Left renal pelvis (tissue), 4 donors: ENCODE measurements at places on chromosomes 1 and 21.

DNA sequence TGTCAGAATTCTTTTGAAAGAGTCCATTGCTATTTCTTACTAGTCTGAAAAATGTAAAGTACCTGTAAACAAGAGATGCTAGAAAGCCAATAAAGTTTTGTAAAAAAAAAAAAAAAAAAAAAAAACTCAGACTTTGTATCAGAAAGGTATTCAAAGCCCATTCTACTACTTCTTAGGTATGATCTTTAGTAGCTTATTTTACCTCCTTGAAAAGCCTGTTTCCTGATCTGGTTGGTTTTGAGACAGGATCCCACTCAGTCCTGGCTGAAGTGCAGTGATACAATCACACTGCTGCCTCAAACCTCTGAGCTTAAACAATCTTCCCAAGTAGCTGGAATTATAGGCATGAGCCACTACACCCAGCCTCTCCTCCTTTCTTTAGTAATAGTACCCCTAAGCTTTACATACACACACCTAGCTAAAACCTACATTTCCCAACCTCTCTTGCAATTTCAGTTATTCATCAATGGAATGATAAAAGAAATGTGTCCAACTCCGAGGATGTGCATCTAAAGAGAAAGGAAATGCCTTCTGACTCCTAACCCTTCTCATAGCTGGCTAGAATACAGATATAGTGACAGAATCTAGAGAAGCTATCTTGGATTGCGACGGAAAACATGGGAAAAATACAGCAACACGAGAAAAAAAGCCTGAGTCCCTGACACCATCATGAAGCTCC, 30.6 kb downstream of the EPS15 start:
- DNase-seq: no peak

- no peak for DNase-seq
These were observed 15.1 kb downstream of the NRDC start for GRCh38 chr1:51863384-51863783.

DNA sequence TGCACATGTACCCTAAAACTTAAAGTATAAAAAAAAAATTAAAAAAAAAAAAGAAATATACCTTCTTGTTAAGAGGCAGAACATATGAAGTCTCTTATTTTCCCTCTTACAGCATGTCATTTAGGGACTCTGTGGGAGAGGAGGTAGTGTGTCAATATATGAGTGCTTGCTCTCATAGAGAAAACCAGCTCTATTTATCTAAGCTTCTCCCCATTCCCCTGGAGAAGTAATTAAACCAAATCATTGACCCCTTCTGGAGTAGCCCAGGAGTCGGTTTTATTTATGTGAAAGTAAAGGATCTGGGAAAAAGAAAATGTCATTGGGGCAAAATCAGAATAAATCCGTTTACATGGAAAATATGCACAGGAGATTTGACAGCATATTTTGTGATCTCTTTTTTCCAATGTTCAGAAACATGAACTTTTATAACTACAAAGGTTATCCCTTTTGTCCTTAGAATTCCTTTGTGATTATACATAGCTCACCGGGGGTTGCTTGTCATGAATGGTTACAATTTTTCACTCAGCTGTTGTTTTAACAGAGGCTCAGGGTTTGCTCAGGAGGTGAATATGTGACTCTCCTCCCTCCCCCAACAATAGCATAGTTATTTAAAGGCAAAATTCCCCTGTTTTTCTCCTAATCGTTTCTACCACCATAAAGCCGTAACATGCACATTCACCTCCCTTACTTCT, 114.5 kb upstream of the C1orf21 start:
- DNase-seq: no peak

- DNase-seq: no peak
These were observed 96.7 kb downstream of the ESRRG start for GRCh38 chr1:216626394-216627067.

- DNase-seq: no peak
These were observed 356.1 kb downstream of the LMO4 start for GRCh38 chr1:87684713-87685205.

- DNase-seq: no peak
These were observed 126.3 kb upstream of the TMPRSS2 start for GRCh38 chr21:41634211-41634694.

DNA sequence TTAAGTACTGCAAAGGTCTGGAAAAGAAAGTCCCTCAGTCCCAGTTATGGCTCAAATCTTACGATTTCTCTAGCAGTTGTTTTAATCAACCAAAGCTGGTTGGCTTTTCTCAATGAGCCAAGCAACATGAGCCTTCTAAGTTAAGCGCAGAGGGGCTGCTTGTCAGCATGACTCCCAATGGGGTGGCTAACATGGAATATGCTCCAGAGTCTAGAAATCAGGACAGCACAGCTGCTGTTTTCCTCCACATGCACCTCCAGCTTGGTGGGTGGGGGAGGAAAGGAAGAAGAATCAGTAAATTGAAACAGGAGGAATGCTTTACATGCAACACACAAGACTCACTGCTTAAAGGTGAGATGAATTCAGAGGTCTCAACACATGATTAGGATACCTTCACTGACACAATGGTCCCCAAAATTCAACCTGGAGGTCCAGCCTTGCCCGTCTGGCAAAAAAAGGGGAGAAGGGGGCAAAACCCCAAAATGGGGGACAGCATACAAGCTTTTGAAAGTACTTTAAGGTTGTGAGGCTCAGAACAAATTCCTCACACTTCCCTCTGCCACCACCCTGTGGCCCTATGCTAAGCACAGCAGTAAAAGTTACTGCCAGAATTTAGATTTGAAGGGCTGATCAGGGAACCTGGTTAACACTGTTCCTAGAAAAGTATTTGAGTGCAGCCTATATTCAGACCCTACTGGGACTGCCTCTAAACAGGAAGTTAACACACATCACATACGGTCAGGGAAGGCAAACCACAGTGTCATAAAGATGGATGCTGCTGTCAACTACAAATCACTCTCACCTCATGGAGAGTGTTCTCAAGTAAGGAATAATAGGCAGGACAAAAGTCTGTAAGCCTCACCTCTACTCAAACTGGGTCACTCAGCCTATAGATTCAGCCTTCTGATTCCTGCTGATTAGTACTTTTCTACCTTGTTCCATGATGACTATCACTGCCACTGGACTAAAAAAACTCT, 2.6 kb downstream of the GATAD2B start:
- no peak for DNase-seq

- no peak for DNase-seq
These were observed 5.4 kb downstream of the PBX1 start for GRCh38 chr1:164564378-164564777.

GRCh38 chr1:51301152-51301843, 29.1 kb downstream of the TTC39A start:
- DNase-seq: no peak

DNA sequence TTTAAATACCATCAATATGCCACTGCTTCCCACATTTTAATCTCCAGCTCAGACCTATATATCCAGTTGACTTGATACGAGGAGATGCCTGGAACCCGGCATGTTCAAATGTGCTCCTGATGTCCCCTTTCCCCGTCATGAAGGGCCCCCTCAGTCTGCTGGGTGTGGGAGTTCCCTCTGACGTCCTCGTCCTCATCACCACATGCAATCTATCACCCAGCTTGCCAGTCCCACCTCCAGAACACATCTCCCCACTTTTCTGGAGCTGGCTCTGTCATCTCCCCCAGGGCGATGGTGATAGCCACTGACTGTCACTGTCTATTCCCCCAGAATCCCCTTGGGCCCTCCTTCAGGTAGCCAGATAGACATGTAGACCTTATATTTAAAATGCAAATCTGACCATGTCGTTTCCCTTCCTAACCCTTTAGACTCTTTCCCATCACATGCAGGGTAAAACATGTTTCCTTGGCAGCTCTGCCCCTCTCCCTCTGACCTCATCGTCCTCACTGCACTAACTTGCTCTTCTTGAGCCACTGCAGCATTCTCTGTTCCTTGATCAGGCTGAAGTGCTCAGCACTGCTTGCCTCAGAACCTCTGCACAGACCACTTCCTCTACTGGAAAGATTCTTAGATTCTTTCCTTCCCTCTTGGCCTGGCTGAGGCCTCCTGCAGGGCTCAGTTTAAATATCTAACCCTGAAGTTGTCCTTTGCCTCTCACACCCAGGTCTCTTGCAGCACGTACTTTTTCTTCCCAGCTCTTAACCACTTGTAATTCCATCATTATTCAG, 7.4 kb downstream of the AZIN2 start:
- DNase-seq: no peak

DNA sequence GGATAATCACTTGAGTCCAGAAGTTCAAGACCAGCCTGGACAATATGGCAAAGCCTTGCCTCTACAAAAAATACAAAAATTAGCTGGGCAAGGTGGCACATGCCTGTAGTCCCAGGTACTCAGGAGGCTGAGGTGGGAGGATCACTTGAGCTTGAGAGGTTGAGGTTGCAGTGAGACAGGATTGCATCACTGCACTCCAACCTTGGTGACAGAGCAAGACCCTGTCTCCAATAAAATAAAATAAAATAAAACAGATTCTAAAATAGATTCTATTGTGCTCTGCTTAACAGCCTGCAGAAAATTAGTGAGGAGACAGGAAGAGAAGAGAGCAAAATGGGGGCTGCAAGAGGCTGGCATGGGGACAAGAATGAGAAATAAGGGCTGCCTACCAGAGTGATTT, 7.5 kb upstream of the SDE2 start:
- DNase-seq: no peak

GRCh38 chr1:22846458-22846857, 126.2 kb downstream of the LACTBL1 start:
- no peak for DNase-seq

DNA sequence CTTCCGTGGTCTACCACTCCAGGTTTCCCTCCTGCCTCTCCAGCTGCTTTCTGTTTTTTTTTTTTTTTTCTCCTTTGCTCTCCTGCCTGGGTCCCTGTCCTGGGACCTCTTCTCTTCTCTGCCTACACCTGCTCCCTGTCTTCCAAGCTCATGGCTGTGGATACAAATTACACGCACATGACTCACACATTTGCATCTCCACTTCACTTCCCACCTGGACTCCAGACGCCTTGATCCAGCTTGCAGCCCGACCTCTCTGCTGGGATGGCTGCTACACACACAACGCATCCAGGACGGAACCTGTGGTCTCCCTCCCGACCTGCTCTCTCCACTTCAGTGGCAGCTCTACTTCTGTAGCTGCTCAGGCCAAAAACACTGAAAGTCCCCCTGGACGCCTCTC, 44.4 kb upstream of the B3GALT5 start:
- no peak for DNase-seq

- DNase-seq: no peak
These were observed 22.0 kb upstream of the PRELP start for GRCh38 chr1:203453616-203454015.

- DNase-seq: no peak
These were observed 466.8 kb downstream of the KIF26B start for GRCh38 chr1:245621589-245621988.

DNA sequence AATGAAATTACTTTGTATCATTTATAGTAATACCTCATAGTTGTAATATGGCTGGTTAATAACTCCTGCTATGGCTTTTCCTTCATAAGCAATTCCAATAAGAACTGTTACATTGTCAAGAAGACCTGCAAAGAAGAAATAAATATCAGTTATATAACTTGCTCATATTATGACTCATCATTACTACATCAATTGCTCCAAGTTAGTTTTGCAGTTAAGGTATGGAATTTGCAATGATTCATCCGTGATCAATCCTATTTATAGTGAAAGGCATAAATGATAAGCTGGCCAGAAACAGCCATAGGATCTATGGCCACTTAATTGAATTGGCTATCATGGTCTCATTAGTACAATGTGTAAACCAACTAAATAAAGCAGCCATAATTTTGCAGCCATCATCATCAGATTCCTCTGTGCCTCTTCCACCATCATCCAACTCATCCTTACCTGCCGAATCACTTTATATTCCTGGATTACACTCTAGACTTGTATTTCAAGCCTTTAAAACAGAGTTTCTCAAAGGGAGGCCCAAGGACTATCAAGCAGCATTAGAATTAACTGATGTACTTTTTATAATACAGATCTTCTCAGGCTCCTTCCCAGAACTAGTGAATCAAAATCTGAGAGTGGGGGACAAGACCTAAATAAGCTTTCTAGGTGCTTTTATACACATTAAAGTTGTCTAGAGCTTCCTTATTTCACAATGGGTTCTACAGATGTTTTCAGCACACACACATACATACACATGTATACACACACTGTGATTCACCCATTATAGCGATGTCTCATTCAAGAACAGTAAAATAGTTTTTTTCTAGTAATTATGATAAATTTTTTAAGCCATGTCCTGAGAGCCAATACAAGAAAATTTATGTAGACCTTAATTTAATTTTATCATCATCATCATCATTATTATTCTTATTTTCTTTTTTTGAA, 21.2 kb upstream of the EPRS1 start:
- DNase-seq: no peak

DNA sequence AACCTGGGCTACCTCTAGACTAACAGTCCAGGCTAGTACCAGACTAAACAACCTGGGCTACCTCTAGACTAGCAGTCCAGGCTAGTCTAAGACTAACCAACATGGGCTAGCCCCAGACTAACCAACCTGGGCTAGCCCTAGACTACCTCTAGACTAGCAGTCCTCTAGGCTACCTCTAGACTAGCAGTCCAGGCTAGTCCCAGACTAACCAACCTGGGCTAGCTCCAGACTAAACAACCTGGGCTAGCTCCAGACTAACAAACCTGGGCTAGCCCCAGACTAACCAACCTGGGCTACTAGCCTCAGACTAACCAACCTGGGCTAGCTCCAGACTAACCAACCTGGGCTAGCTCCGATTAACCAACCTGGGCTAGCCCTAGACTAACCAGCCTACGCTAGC, 2.0 kb downstream of the TFF2 start:
- no peak for DNase-seq

- DNase-seq: no peak
These were observed 110.5 kb downstream of the SLC45A1 start for GRCh38 chr1:8428441-8428840.

- no peak for DNase-seq
These were observed 78.3 kb downstream of the NUF2 start for GRCh38 chr1:163399976-163400601.

- DNase-seq: no peak
These were observed 4.1 kb upstream of the LCE7A start for GRCh38 chr1:152855661-152856060.

DNA sequence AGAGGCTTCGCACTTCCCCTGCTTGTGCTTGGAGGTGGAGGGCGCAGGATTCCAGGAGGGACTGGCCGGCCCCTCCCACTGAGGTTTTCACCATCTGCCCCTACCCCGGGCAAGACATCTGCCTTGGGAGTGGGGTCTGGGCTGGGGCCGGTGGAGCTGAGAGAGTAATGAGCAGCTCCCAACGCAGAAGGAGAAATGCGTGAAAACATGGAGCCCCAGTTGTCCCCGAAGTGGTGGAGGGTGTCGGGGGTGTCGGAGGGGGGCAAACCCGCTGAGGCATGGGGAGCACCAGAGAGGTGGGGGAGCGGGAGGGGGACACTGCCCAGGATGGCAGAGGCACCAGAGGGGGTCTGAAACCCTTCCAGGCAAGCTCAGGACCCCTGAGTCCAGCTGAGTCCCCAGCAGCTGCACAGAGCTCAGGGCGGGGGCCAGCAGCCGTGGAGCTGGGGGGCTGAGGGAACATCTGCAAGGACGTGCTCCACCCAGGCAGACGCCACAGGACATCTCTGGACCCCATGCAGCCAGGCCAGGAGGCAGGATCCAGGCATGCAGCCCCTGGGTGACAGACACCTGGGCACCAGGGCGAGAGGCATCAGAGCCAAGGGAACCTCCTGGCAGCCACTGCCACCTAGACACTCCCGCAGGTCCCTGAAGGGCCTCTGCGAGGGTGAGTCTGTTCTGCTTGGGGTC, 110.6 kb downstream of the SIK1 start:
- no peak for DNase-seq
